ENCODE measurements at places on chromosomes 6 and 20.

GRCh38 chr6:136604928-136605510, 54.8 kb upstream of the MAP7 start:
- DNase-seq, result no peak

DNA sequence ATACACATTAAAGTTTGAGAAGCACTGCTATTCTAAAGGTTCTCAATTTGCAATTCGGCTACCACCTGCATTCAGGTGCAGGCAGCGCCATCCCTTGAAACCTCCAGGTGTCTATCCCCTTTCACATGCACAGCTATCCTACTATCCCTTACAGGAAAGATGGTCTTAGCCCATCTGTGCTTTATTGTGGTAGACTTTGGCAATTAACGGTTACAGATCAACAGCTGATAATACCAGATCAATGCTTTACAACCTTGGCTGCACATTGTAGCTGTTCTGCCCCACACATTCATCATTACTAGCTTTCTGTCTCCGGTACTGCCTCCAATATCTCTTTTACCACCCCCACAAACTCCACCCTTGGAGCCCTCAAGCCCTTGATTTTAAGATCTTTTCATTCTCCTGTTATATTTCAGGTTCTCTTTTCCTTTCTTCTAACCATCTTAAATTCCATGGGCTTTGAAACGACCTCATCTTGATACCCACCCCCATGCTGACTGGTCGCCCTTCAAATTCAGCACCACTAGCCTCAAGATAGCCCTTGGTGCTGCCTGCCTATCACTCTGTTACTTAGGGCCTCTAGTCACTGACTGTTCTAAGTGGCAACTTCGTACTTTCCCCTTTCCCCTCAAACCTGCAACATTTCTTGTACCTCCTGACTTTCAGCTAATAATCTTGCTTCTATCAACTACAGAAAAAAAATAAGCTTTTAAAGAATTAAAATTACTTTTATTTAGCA, 50.8 kb downstream of the SPTLC3 start:
- DNase-seq, result no peak

DNA sequence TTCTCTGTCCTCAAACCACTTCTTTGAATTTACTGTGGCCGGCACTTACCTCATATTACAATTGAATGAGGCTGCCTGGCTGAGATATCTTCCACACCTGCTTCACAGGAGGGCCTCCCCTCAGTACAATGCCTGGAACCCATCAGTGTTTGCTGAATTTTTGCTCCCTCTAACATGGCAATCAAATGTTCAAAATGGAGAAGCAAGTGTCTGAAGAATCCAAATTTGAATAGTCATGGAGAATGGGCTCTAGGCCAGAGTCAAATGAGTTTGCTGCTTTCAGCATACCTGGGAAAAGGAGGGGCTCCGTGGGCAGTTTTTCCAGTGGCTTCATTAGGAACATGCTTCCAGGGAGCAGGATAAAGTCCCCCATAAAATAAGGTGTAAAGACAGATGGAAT, 564.8 kb downstream of the UTRN start:
- no peak for DNase-seq

DNA sequence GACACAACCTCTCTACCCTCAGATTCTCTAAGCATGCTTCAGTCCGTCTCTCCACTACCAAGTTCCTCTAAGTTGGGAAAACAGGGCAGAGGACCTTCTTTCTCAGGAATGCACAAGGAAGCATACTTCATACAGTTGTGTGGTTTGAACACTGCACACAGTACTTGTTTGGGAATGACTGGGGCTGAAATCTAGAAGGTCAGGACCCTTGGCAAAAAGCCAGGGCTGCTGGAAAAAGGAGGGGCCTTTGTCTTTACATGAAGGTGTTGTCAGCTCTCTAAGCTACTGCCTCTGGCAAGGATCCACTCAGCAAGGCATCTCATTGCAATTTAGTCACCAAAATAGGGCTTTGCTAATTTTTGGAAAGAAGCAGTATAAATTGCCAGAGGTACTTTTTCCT, 20.7 kb upstream of the HEY2 start:
- no peak for DNase-seq

- no peak for DNase-seq
These were observed 43.6 kb downstream of the MDGA1 start for GRCh38 chr6:37653933-37654565.

DNA sequence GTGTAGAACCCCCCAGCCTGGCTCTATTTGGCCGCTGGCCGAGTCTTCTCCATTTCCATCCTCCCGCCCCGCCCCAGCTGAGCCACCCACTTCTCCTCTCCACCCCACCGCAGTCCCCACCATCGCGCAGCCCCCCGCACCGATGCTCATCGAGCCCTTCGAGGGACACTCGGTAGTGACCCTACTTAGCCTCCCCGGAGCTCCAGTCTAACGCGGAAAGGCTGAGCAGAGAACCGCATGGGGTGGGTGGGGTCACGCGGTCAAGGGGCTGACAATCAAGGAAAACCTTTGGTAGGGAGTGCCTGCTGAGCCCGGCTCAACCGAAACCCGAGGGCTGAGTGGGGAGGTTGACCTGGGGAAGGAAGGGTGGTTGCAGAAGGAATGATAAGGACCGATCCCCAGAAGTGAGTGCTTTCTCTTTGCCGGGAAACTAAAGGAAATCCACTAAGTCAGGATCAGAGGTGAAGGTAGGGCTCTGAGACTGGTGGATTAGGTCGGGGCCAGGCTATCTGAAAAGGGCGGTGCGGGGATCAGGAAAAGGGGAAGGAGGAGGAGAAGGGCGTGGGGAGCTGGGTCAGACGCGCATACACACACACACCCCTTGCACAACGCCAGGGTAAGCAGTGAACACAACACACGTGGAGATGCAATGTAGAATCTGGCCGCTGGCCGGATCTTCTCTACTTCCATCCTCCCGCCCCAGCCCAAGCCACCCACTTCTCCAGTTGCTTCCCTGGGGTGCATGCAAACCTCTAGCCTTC, 49.8 kb downstream of the CPXM1 start:
- DNase-seq, result no peak

GRCh38 chr6:54031169-54031568, 80.1 kb upstream of the MLIP start:
- no peak for DNase-seq

DNA sequence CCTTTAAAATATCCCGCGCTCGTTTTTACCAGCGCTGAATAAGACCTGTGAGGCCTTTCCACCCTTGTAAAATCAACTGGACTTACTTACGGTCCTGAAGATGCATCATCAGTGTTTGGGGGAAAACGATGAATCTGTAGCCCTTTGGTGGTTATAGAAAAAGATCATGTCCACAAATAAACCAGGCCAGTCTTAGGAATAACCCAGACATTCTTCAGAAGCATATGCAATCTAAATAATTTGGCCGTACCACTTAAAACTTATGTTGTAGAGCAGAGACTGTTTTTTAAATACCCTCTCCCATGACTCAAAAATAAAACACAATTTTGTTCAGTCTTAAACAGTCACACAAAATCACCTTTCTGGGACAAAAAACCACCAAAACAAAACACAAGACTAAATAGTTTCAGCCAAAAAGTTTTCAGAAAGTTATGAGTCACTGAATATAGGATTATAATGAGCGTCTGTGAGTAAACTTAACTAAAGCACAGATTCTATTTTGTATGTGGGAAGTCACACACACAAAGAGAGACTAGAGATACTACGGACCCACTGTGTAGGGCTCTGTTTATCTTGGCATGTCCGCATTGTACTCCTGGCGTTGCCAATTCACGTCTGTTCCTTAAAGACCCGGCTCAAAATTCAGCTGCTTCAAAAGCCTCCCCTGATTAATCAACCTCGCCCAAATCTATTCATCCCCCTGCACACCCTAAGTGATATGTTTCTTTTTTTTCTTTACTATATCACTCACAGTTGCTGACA, 26.5 kb upstream of the SMOC2 start:
- DNase-seq, result no peak
